HuH-7.5 (cell line): ENCODE measurements at places on chromosomes 1 and 21.

DNA sequence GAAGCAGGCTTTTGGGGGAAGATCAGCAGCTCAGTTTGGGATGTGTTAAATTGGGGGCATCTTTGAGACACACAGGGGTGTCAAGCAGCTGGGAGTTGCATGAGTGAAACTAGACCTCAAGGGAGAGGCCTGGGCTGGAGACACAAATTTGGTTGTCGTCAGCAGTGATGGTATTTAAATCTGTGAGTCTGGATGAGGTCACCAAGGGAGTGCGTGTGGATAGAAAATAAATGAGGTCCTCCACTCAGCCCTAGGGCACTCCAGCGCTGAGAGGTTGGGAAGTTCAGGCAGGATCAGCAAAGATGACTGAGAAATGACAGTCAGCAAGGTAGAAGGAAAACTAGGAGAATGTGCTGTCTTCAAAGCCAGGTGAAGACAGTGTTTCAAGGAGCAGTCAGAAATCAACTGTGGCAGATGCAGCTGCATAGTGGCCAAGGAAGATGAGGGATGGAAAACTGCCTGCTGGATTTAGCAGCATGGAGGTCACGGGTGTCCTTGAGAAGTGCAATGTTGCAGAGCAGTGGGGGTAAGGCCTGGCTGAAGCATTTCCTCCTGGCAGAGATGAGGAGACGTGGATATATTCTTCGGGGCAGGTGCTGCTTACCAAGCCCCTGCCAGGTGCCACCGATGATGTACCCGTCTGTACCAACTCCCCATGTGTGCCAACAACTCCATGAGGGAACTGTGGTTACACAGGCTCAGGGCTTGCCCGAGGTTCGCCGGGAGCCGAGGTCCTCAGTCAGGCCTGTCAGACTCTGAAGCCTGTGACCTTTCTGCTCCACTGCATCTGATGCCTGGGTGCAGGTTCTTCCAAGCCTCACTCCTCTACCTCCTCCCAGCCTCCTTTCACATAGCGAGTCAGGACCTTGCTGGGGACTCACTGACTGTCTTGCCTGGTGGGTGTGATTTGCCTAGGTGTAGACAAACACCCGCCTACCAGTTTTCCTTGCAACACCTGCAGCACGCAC is 11.3 kb downstream of the MAP7D1 start:
- no peak for DNase-seq

DNA sequence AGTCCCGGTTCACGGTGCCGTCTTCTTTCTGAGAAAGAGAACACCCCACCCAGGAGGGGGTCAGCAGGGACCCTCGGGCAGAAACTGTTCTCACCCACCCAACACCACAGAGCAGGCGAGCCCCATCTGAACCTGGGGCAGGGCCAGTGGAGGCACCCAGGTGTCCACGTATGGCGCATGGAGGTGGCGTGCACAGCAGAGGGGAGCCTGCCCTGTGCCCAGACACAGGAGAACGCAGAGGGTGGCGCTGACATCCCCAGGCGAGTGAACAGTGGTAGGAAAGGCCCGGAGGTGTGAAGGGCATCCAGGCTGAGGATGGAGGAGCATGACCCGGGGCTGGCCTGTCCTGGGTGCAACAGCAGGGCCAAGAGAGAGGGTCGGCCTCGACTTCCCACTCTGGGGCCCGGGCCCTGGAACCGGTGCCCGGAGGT is 91.1 kb downstream of the STUM start:
- no peak for DNase-seq

GRCh38 chr1:38558500-38559445 is 300.8 kb downstream of the RRAGC start:
- DNase-seq: no peak

- DNase-seq: no peak
Measured at GRCh38 chr1:204268101-204268500, 54.3 kb upstream of the GOLT1A start.

GRCh38 chr1:43269627-43270375 is at the start of gene TMEM125:
TMEM125 (plus strand) TSS chr1:43269983; CDS start chr1:43272723, 2,740 bp downstream.
- DNase-seq: no peak

GRCh38 chr21:38758501-38759214 is 47.1 kb upstream of the ETS2 start:
- DNase-seq: no peak

- DNase-seq: no peak
Measured at GRCh38 chr1:115288591-115289198, 49.4 kb downstream of the NGF start.

DNA sequence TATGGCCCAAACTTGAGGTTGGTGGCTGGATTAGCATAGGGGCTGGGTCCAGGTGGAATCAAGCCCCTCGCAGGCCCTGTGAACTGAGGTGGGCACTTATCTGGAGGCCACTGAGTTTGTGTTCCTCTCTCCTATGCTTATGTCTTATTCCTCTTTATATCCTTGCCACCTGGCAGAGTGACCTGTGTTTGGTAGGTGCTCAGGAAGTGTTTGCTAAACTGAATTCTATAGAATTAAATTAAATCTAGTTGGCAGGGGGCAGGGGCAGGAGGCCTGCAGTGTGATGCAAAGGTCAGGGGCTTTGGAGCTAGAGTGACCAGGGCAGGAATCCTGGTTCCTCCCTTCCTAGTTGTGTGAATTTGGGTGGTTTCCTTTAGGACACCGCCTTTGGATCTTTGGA is 1.1 kb upstream of the TMEM9 start:
- no peak for DNase-seq

- no peak for DNase-seq
Measured at GRCh38 chr1:11470912-11471311, 8.0 kb upstream of the DISP3 start.

DNA sequence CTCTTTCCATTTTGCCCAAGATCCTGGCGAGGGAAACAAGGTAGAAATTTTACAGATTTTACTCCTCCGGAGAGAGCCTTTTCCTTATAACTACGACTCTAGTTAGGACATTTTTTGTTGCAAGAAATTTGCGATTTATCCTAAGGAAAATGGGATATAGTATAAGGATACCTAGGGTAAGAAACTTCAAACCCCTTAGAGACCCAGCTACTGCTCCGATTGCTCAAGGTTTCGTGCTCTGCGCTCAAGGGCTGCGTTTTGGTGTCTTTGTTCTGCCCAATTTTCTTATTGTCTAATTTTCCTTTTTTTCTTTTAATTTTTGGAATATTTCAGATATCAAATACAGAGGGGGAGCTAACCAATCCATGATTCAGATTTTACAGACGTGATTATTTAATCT is 1.5 kb downstream of the TTC3 start:
- DNase-seq: no peak

DNA sequence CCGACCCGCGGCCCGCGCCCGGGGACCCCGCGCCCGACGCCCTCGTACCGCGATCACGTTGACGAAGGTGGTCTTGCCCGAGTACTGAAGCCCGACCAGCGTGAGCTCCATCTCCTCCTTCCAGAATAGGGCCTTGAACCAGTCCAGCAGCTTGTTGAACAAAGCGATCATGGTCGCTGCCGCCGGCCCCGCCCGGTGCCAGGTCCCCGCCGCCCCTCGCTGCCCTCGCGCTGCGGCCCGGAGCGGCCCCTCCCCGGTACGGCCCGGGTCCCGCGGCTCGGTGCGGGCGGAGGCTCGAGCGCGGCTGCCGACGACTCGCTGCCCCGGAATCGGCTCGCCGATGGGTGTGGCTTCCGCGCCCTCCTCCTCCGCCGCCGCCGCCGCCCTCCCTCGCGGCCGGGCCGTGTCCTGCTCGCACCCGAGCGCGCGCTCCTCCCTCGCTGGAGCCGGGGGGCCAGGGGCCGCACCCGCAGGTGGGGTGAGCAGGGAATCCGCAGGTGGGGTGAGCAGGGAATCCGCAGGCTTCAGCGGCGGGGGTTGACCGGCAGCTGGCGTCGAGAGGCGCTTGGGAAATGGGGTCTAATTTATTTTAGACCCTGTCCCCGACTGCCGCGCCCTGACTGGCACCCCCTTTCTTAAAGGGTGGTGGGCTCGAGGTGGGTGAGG is at the start of gene ARL8A:
Gene ARL8A (minus strand): TSS at position 336 of the 666 bp plus-strand sequence. CDS start 165 bp downstream, at position 171.
- peak; percentile 61 for DNase-seq

DNA sequence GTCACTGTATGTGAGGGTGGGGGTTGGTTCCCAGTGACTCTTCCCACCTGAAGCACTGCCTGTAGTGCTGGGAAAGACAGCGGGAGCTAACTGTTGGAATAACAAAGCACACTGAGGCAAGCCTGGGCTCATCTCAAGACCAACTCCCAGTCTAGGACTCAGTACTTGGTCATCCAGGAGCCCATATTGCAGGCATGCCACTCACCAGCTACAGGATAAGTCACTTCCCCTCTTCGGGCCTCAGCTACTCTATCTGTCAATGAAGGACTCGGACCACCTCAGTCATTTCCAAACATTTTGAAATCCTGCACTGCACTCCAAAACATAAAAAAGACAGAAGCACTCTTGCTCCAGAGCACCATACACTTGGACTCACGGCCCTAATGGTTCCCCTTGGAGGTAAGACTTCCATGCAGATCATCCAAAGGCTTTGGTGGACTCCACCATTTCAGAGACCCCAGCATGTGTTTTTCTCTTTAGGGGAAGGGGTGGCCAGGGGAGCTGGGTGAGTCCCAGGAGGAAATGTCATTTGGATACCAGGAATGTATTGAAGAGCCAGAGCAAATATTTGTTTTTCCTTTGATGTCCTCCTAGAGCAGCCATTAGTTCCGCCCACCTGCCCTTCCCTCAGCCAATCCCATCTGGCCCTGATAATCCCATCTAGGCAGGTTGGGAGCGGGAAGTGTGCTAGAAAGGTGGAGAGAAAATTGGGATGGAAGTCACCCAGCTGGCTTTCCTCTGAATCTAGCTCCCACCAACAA is 3.1 kb downstream of the NUAK2 start:
- DNase-seq: peak; percentile 87

DNA sequence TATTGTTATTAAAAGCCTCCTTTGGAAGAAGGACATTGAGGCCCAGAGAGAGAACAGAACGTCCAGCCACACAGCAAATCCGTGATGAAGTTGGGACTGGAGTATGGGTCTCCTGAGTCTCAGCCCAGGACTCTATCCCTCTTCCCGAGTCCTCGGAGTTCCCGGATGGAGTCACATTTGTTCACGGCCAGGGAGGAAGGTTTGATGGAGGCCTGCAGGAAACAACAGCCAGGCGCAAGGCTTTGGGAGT is 357 bp upstream of the TXLNA start:
- no peak for DNase-seq
